ENCODE measurements at places on chromosomes 5 and 9. TPM values are rescaled to one million over a fixed set of nuclear protein-coding genes. Genes with fewer than 3 reads are reported as not detected.

DNA sequence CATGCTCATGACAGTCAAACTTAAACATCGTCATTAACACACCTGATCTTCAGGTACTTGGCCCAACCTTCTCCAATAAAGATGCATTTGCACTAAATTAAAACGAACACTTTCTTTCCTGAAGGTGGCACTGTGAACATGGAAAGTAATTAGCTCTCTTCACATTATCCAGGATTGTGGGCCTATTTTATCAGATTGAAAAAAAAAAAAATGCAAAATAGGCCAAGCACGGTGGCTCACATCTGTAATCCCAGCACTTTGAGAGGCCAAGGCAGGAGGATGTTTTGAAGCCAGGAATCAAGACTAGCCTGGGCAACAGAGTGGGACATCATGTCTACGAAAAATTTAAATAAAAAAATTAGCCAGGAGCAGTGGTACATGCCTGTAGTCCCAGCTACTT lies 14.4 kb upstream of the CDC20B start:
- H3K27me3 ChIP-seq, result peaks cover 38% of the 10 kb centered on the region
- H3K4me1 ChIP-seq, result no peaks in the 10 kb centered on the region
- H3K4me3 ChIP-seq, result no peak overlapping the region
- H3K36me3 ChIP-seq, result no peaks in the 10 kb centered on the region
- DNase-seq, result no peak

GRCh38 chr5:109041317-109041716 lies 293.6 kb downstream of the FER start:
- no peak overlapping the region for H3K4me3 ChIP-seq
- H3K27ac ChIP-seq, result no peak overlapping the region
- no peak for DNase-seq

- H3K4me1 ChIP-seq, result no peaks in the 10 kb centered on the region
- DNase-seq, result no peak
- H3K27ac ChIP-seq, result no peak overlapping the region
- H3K36me3 ChIP-seq, result no peaks in the 10 kb centered on the region
Observed at GRCh38 chr5:53321073-53321472, 159.4 kb upstream of the FST start.

- no peak overlapping the region for H3K27ac ChIP-seq
- no peak overlapping the region for H3K4me3 ChIP-seq
- DNase-seq, result no peak
Observed at GRCh38 chr5:69517763-69518212, 25.2 kb downstream of the OCLN start.

GRCh38 chr9:108136656-108137055 lies 647.1 kb upstream of the KLF4 start:
- no peaks in the 10 kb centered on the region for H3K36me3 ChIP-seq
- H3K27ac ChIP-seq, result no peak overlapping the region
- H3K27me3 ChIP-seq, result no peaks in the 10 kb centered on the region
- no peak overlapping the region for H3K4me3 ChIP-seq

DNA sequence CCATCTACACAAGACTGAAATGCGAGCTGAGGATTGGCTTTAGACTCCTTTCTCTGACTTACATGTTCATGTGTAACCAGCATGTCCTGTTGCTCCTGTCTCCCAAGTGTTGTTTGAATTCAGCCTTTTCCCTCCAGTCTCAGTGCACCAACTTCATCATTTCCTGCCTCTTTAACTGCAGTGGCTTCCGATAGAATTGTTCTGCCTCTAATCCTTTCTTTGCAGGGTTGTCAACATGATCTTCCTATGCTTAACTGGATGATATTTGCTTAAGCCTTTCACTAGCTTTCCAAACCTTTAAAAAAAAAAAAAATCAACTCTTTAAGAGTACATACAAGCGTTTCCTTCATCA lies 6.7 kb upstream of the FYB1 start:
- H3K4me3 ChIP-seq, result no peak overlapping the region
- no peak for DNase-seq
- no peaks in the 10 kb centered on the region for H3K27me3 ChIP-seq
- no peaks in the 10 kb centered on the region for H3K36me3 ChIP-seq
- H3K4me1 ChIP-seq, result no peaks in the 10 kb centered on the region

ZNF354C gene
- total RNA-seq, result 6.3 TPM

- DNase-seq, result no peak
- H3K27ac ChIP-seq, result no peak overlapping the region
- no peaks in the 10 kb centered on the region for H3K27me3 ChIP-seq
- peaks cover 2% of the 10 kb centered on the region for H3K36me3 ChIP-seq
Observed at GRCh38 chr5:124079062-124079461, 567.1 kb downstream of the CSNK1G3 start.

GRCh38 chr9:3516667-3517330 lies 9.0 kb downstream of the RFX3 start:
- H3K27ac ChIP-seq, result no peak overlapping the region
- peaks cover 10% of the 10 kb centered on the region for H3K36me3 ChIP-seq
- DNase-seq, result no peak
- peaks cover 27% of the 10 kb centered on the region for H3K4me1 ChIP-seq
- H3K27me3 ChIP-seq, result no peaks in the 10 kb centered on the region

DNA sequence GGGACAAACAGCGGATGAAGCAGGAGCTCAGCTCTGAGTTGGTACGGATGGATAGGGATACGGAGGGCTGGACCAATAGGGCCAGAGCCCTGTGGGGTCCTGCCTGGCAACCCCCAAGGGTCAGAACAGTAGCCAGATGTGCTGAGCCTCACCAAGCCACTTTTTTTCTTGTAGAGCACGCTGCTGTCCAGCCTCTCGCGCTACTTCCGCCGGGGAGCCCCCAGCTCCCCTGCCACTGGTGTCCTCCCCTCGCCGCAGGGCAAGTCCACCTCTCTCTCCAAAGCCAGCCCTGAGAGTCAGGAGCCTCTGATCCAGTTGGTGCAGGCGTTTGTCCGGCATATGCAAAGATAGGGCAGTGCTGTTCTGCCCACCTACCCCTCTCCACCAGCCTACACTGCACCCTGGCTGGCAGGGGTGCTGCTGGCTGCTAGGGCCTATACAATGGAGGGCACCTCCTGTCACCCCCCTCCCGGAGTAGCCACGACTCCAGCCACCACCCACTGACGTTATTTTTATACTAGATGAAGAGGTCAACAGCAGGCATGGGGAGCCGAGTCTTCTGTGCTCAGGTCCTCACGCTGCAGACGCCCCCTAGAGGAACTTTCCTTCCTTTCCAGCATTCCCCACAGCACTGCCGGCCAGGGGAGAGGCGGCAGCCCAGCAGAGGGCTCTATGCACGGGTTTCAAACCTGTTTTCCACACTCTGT lies 21.6 kb downstream of the SH3GLB2 start:
- peaks cover 6% of the 10 kb centered on the region for H3K4me1 ChIP-seq
- H3K4me3 ChIP-seq, result no peak overlapping the region
- H3K27me3 ChIP-seq, result no peaks in the 10 kb centered on the region
- H3K36me3 ChIP-seq, result peaks cover 70% of the 10 kb centered on the region
- DNase-seq, result no peak
- H3K27ac ChIP-seq, result no peak overlapping the region

DNA sequence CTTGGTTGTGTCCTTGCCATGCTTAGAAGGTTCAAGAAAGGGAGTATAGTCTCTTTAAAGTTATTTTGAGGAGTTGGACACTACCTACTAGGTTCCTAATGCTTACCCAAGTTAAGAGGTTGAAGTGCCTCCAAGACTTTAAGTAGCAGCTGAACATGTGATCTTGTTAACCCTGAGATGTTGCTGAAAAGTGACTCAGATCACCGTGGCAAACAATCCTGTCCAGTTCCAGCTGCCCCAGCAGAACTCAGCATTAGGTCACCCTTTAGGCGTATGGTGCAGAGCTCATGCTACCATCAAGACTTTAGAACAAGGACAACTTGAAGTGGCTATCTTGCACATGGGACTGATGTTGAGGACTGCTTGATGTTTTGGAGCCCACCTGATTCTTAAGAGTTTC lies 22.5 kb downstream of the ZNF462 start:
- H3K4me3 ChIP-seq, result no peak overlapping the region
- no peak for DNase-seq
- H3K4me1 ChIP-seq, result no peaks in the 10 kb centered on the region
- no peak overlapping the region for H3K27ac ChIP-seq
- no peaks in the 10 kb centered on the region for H3K36me3 ChIP-seq

PCDHGB3 gene
- total RNA-seq, result 2.6 TPM

PCA3 gene
- not detected for total RNA-seq

NRG2 gene
- total RNA-seq, result not detected

DNAJC25 gene
- total RNA-seq, result 3.5 TPM

SCGB3A2 gene
- not detected for total RNA-seq

- H3K27me3 ChIP-seq, result peaks cover 12% of the 10 kb centered on the region
- H3K4me3 ChIP-seq, result no peak overlapping the region
- no peaks in the 10 kb centered on the region for H3K36me3 ChIP-seq
Observed at GRCh38 chr5:76144513-76145274, 61.5 kb downstream of the SV2C start.

DNA sequence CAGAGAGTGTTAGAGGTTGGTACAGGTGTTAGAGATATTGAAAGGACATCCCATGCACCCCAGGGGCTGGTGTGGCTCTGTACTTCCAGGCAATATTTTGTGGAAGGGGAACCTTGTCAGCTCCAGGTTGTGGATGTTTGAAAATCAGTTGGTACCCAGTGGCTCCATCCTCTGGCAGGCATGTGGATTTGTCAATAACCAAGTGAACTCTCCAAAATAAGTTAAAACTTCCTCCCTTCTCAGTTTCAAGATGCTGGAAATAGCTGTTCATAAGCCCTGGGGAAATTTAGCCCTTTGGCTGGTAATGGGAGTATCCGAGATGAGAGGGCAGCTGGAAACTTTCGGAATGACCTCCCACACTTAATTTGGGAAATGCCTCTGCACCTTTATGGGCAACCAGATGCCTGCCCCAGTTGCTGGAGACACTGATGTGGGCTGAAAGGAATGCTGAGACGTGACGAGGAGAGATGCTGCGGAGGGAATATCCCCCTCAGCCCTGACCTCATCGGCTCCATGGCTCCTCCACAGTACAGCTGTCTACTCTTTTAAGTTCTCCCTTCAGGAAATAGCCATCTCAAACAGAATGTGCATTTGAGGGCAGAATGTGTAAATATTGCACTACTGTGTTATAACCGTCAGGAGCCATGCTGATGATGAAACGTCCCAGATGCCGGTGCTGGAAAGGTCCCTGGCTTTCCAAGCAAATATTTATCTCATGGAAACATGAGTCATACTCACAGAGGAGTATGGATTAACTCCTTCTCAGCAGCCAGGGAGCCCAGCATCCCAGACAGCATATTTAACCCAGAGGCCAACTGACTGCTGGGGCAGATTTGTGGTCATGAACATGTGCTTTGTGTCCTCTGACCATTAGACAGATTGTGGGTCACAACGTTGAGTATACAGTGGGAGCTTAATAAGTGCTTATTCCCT lies 29.5 kb downstream of the TGFBI start:
- no peak overlapping the region for H3K27ac ChIP-seq
- peaks cover 5% of the 10 kb centered on the region for H3K27me3 ChIP-seq
- DNase-seq, result no peak
- H3K4me1 ChIP-seq, result no peaks in the 10 kb centered on the region

- H3K4me1 ChIP-seq, result no peaks in the 10 kb centered on the region
- peaks cover 5% of the 10 kb centered on the region for H3K27me3 ChIP-seq
- no peaks in the 10 kb centered on the region for H3K36me3 ChIP-seq
- no peak for DNase-seq
- H3K4me3 ChIP-seq, result no peak overlapping the region
Observed at GRCh38 chr5:109931049-109931780, 241.5 kb downstream of the MAN2A1 start.

GRCh38 chr5:122371511-122372151 lies 59.6 kb downstream of the SNCAIP start:
- H3K36me3 ChIP-seq, result no peaks in the 10 kb centered on the region
- H3K27ac ChIP-seq, result no peak overlapping the region
- no peaks in the 10 kb centered on the region for H3K27me3 ChIP-seq
- no peaks in the 10 kb centered on the region for H3K4me1 ChIP-seq
- DNase-seq, result no peak

PLCXD3 gene
- not detected for total RNA-seq

TBCA gene
- 113 TPM for total RNA-seq

PHF24 gene
- total RNA-seq, result 0.13 TPM

C9orf50 gene
- total RNA-seq, result not detected

GRCh38 chr5:177134697-177135225 lies 1.2 kb downstream of the NSD1 start:
- H3K27ac ChIP-seq, result peak overlapping the region; percentile 87
- peak overlapping the region; percentile 85 for H3K4me3 ChIP-seq
- no peaks in the 10 kb centered on the region for H3K27me3 ChIP-seq
- peaks cover 31% of the 10 kb centered on the region for H3K36me3 ChIP-seq

- no peak for DNase-seq
- H3K27ac ChIP-seq, result no peak overlapping the region
- peaks cover 72% of the 10 kb centered on the region for H3K36me3 ChIP-seq
- H3K4me1 ChIP-seq, result no peaks in the 10 kb centered on the region
- H3K27me3 ChIP-seq, result no peaks in the 10 kb centered on the region
Observed at GRCh38 chr5:75690669-75691068, 26.6 kb downstream of the POC5 start.

JMY gene
- 6.4 TPM for total RNA-seq
